ENCODE measurements at places on chromosomes 7 and 10.

- DNase-seq, result peak; percentile 84
These were observed 82.7 kb downstream of the SPAG6 start for GRCh38 chr10:22427890-22428571.

DNA sequence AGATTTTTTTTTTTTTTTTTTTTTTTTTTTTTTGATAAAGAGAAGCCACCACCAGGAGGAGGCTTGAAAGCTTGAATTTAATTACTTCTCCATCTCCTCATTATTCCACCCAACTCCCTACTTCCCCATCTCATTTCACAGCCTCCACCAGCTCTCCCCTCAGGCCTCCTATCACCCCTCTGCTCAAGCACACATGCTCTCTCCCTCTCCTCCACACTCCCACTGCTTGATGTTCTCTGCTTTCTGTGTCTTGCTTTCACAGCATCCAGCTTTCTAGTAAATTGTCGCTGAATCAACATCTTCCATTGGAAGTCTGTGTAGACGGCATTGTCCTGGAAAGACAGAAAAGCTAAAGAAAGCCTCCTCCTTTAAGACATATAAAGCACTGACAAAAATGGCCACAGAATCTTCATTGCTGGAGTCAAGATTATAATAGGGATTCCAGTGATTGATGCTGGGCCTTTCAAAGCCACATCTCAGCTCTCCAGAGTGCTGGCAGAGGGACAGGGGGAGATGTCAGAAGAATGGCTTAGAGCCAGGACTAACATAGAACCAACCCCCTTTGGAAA is 58.3 kb downstream of the DOCK4 start:
- DNase-seq, result no peak

DNA sequence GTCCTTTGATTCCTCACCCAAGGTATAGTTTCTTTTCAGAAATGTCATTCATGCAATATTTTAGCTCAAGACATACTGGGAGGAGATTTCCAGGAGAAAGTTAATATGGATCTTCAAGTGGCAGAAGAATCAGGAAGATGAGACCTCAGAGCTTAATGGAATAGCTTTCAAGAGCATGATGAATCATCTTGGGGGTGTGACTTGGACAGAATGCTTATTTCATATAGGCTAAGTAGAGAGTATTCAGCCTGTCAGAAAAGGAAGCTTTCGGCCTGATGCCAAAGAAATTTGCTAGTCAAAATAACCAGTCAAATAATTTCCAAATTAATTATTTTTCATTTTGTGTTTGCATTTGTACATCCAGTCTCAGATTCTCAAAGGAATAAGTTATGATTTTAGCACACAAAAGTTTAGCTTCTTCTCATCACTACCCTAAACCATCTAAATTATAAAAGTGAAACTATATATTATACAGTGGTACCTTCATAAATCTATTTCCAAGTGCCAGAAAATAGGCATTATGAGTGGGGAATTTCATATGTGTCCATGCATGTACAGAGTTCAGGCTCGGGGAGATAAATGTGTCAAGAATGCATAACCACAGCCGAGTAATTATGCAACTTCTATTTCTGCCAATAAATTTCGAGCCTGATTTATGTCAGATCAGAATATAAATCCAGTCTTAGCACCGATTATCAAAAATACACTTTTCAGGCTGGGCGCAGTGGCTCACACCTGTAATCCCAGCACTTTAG is 27.3 kb upstream of the CALD1 start:
- peak; percentile 71 for DNase-seq

- DNase-seq, result no peak
These were observed 46.2 kb downstream of the WDR37 start for GRCh38 chr10:1102416-1102815.

GRCh38 chr10:35511647-35512046 is 93.5 kb upstream of the GJD4 start:
- no peak for DNase-seq

- DNase-seq, result no peak
These were observed 95.5 kb downstream of the ZMYND11 start for GRCh38 chr10:230758-231157.

DNA sequence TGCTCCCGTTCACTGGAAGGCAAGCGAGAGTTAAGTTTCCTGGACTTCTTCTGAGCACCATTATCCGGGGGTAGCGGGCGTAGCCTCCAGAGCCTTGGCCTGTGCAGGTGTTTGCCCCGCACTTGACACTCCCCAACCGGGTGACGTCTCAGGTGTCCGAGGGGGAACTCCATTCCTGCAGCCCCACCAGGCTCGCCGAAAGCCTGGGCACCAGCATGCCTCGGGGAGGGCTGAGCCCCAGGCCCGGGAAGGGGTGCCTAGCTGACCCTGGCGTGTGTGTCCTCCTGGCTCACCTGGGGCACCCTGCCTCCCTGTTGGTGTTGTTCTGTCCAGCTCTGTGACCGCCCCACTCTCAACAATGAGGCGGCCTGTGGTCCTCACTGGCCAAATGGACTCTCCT is 109.4 kb upstream of the GPR26 start:
- DNase-seq, result no peak

GRCh38 chr10:49356944-49357343 is 38.9 kb downstream of the DRGX start:
- DNase-seq, result no peak

GRCh38 chr7:136386876-136387275 is 409.7 kb upstream of the MTPN start:
- DNase-seq, result no peak

All from cardiac fibroblast (primary cell).